ENCODE measurements at places on chromosomes 3 and 15.

- no peak for DNase-seq
These were observed 102.4 kb downstream of the NR1D2 start for GRCh38 chr3:24047513-24047912.

GRCh38 chr3:136396916-136397315 lies 146.8 kb downstream of the PCCB start:
- DNase-seq: no peak

DNA sequence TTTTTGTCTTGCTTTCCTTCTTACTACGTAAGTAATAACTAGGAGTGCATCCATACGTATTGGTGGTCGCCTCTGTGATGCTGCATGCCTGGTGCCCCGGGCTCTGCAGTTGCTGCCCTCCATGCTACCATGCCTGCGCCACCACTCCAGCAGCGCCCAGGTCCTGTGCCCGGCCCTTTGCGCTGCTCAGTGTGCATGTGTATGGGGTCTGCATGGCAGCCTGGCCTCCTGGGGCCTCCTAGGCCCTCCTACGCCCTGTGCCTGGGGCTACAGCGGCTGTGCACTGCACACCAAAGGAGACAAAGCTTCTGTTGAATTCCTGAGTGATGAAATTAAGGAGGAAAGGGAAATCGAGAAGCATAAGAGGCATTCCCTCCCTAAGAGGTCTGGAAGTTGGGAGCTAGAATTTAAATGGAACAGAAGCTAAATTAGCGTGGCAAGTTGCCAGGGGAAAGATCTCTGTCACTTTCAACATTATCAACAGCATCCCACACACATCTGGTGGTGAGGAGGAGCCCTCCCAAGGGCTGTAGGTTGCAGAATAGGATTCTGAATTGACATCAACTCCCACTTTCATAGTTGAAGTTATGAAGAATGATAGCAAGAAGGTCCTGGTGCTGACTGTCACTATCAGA lies 275.0 kb upstream of the CHRM5 start:
- DNase-seq: no peak

DNA sequence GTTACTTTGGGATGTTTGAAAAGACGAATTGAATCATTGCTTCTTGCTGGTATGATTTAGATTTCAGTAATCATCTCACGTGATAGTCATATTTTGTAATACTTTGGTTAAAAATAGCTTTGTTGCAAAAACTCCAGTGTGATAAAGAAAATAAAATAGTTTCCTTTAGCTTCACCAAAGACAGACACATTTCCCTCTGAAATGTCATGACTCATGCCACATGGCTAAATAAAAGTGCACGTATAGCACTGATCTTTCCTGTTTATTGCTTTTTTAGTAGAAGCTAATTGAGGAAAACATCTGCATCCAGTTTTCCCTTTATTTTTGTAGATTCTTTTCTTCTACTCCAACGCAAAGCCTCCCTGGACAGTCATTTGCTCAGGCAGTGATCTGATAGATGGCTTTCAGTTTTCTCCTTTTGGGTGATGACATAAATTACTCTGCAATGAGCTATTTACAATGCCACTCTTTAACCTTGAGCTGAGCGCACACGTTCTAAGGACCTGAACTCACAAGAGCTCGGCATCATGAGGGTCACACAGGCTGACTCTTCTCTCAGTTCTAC lies 84.9 kb downstream of the ARNT2 start:
- no peak for DNase-seq

DNA sequence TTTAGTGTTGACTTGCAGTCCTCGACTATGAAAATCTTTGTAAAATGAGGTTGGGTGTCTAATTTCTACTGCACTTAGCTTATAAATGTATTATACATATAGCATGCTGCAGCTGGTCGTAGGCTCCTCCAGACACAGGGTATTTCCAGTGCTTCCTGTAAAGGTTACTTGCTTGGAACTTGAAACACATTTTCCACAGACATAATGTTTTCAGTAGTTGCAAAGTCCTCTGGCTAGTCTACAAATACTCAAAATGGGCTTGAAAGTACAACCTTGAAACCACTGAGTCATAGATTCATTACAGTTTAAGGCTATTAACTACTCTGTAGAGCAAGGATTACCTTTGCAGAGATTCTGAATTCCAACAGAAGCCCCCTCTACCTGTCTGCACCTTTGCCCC lies 464.1 kb downstream of the RAP2B start:
- DNase-seq: no peak

DNA sequence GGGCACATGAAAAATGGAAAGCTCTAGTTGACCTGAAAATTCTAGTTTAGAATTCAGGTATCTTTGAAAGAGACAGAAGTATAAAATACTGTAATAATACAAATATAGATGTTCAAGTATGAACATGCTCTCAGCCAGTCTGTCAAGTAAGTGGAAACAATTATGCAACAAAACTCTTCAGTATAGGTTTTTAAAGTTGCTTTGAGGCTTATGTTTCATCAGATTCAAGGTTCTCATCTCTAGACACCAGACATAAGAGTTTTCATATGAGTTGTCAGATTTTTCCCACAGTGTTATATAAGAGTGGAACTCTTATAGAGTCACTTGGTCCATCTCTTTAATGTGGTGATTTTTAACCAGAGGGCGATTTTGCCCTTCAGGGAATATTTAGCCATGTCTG lies 22.0 kb downstream of the CMSS1 start:
- no peak for DNase-seq

GRCh38 chr15:69881302-69881670 lies 216.4 kb downstream of the TLE3 start:
- DNase-seq: no peak
